ENCODE measurements at places on chromosomes 2 and 18.

DNA sequence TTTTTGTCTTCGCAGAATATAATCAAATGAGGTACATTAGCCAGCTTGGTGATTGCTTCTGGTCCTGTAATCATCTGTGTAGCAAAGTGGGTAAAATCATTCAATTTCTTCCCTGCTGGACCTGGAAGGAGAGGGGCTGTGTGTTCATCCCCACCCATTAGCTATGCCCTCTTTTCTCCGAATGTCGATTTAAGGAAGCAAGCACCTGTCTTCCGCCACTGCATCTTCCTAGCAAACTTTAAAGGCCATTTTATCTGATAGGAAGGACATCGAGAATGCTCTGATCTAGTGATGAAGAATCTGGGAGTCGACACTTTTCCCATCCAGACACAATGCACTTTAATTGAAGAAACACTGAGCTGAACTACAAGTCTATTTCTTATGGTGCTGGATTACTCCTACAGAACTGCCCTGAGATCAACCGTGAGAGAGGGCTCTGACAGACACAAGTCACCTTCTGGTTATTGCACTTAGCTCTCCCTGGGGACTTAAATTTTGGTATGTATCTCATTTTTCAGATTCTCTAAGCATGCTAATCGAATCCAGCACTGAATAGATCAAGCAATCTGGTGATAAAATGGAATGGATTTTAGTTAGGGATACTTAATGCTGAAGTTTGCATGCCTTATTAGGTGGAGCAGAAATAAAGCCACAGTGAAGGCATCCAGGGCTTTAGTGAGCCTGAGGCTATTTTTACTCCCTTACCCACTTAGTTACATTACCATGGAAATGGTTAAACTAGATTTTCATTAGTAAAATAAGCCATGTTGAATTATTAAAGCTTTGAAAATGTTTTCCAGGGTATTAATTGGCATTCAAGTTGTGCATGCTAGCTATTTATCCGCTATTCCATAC lies 1.3 kb downstream of the NYAP2 start:
- no peak for DNase-seq

DNA sequence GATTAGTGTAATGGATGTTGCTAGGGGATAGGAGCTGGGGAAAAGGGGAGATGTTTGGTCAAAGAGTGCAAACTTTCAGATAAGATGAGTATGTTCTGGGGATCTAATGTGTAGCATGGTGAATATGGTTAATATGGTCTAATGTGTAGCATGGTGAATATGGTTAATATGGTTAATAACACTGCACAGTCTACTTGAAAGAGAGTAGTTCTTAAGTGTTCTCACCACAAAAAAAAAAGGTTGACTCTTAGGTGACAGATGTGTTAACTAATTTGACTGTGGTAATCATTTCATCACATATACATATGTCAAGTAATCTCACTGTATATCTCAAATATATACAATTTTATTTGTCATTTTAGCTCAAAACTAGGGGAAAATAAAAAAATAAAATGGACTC lies 121.3 kb upstream of the CD226 start:
- DNase-seq: no peak

- no peak for DNase-seq
Observed at GRCh38 chr2:138003411-138003810, 39.1 kb downstream of the HNMT start.

DNA sequence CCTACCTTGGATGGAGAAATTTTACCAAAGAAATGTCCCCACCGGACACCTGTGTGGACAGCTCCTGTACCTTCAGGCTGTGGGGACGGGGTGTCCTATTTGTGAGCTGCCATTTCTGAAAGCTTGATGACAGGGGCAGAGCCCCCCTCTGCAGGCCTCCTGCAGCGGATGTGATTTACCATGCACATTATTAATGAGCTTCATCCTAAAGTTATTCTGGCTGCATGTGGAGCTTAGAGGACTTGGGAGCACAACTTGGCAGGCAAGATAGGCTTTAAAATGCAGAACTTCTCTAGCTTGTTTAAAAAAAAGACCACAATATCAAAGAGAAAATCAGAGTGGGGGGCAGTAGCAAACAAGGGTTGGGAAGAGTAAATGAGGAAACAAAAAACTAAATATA lies 350.0 kb upstream of the KLHL29 start:
- DNase-seq: no peak

DNA sequence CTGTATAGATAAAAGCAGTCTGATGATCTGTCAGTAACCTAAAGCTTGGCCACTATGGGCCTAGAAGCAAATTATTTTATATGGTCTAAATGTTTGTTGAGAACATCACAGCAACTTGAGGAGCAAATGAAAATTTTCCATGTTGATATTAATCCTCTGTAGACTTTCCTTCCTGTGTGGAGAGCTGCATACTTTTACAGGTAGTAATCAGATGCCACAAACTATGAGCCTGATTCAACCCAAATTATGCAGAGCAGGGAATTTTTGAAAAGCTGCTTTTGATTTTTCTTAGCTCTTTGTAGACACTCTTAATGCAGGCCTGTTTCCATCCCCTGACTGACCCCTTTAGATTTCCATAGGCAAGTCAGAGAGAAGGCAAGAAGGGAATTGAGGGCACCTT lies 17.3 kb downstream of the PAX3 start:
- DNase-seq: no peak

- DNase-seq: no peak
Observed at GRCh38 chr2:196266855-196267254, 95.5 kb upstream of the STK17B start.

DNA sequence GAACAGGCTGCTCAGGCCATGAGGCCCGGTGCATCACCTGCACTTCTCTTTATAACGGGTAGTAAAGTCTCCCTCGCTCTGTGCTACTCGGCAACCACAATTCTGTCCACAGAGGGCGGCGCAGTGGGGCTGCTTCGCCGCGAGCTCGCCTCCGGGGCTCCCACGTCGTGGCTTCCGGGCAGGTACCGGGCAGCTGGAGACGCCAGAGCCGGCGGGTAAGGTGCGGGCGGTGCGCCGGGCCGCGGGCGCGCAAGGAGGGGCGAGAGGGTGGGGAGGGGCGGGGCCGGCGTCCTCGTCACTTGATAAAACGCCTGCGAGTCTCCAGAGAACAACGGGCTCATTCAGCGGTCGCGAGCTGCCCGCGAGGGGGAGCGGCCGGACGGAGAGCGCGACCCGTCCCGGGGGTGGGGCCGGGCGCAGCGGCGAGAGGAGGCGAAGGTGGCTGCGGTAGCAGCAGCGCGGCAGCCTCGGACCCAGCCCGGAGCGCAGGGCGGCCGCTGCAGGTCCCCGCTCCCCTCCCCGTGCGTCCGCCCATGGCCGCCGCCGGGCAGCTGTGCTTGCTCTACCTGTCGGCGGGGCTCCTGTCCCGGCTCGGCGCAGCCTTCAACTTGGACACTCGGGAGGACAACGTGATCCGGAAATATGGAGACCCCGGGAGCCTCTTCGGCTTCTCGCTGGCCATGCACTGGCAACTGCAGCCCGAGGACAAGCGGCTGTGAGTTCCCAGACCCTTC lies at the start of gene ITGA6:
TSS of gene ITGA6 (plus strand) at position 331 of the 734 bp plus-strand sequence.
- peak; percentile 46 for DNase-seq

- no peak for DNase-seq
Observed at GRCh38 chr2:30710461-30710860, 96.8 kb downstream of the CAPN13 start.

- no peak for DNase-seq
Observed at GRCh38 chr2:31081492-31081891, 56.7 kb downstream of the GALNT14 start.

GRCh38 chr18:58288921-58289797 lies 245.1 kb downstream of the NEDD4L start:
- DNase-seq: no peak

DNA sequence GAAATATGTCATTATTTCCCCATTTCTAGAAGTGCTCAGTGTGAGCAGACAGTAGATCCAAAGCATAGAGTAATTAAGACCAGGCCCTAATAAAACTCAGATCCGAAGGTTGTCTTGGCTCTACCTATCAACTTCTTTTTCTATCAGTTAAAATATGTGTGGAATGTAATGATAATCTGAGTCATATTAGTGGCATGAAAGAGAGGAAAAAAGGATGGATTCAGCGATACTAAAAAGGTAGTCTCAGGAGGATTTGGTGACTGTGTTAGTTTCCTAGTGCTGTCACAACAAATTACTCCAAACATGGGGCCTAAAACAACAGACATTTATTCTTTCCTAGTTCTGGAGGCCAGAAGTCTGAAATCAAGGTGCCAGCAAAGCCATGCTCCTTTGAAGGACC lies 103.7 kb upstream of the NABP1 start:
- no peak for DNase-seq

DNA sequence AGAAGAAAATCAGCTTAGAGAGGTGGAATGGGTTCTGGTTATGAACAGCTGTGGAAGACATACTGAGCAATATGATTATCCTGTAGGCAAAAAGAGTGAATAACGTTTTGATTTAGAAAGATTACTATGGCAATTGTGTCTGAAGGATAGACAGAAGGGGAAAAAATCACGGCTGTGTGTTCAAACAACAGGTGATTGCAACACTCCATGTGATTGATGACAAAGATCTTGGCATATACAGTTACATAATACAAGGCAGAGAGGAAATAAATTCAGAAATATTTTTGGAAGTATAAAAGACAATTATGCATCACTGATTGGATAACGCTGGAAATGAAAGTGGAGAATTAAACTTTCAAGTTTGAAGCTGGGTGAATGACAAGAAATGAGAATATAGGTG lies 58.5 kb upstream of the KCNJ3 start:
- DNase-seq: no peak

GRCh38 chr2:241639385-241639784 lies 1.9 kb downstream of the ATG4B start:
- no peak for DNase-seq

DNA sequence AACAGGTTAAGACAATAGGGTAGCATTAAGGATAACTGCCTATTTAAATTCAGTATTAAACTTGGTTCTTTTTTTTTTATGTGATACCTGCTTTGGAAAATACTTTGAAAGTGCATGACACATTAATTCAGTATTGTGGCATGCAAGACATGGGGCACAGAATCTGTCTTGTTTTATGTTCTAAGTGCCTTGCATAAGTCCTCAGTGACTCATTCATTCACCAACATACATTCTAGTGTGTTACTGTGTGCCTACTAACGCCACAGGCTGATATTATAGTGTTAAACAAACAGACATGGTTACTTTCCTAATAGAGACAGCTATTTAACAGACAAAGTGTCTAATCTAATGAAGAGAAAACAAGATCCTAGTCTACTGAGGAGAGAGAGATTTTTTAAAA lies 91.7 kb downstream of the GCA start:
- no peak for DNase-seq

GRCh38 chr2:181393472-181393871 lies 63.7 kb upstream of the ITGA4 start:
- DNase-seq: no peak

DNA sequence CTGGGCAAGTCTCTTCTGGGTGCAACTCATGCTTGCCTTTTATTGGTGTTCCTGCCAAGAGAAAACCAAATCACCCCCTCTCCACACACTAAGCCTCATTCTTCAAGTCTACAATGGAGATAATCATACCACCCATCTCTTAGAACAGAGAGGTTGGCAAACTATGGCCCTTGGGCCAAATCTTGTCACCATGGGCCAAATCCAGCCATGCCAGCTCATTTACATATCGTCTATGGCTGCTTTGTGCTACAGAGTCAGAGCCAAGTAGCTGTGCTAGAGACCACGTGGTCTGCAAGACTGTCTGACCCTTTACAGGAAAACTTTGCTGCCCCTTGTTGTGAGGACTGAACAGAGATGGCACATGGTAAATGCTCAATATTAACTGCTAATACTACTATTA lies 270.3 kb upstream of the PARD3B start:
- DNase-seq: no peak

DNA sequence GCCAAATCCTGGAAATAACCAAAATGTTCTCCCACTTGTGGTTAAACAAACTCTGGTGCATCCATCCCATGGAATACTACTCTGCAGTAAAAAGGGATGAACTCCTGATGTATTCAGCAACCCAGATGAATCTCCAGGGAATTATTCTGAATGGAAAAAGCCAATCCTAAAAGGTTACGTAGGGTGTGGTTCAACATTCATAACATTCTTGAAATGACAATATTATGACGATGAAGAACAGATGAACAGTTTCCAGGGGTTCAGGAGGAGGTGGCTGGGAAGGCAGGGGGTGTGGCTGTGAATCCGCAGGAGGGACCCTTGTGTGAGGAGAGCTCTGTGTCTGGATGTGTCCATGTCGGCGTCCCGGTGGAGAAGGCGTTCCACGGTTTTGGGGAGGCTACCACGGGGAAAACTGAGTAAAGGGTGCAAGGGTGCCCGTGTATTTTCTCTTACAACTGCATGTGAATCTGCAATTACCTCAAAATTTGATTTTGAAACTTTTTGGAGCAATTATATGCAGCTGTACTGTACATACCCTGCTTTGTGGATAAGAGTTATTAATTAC lies 47.3 kb downstream of the KCNG2 start:
- no peak for DNase-seq

DNA sequence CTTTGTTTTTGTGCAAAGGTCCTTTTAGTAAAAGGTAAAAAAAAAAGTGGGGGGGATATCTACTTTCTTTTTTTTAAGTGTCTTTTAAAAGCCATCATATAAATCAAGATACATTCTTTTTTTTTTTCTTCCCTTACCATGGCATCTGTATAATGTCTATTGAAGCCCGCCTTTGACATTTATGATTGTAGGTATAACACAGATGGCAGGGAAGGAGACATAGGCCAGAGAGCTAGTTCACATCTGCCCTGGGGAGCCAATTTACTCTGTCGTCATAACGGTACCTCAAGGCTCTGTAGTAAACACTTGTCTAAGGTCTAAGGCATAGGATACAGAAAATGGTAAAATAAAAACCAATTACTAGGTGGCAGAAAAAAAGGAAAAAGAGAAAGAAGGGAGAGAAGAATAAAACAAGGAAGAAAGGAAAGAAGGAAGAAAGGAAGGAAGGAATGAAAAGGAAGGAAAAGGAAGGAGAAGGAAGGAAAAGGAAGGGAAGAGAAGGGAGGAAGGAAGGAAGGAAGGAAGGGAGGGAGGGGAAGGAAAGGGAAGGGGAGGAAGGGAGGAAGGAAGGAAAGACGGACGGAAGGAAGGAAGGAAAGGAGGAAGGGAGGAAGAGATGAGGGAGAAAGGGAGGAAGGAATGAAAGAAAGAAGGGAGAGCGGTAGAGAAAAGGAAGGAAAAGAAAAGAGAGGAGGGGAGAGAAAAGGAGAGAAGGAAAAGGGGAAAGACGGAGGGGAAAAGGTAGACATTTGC lies 343.5 kb downstream of the RBM43 start:
- no peak for DNase-seq

- no peak for DNase-seq
Observed at GRCh38 chr2:13335862-13336535, 619.3 kb downstream of the TRIB2 start.

GRCh38 chr2:12807907-12808810 lies 91.4 kb downstream of the TRIB2 start:
- DNase-seq: no peak

GRCh38 chr2:160201849-160202539 lies 1.9 kb upstream of the ITGB6 start:
- no peak for DNase-seq

GRCh38 chr2:209685963-209686362 lies 85.7 kb upstream of the UNC80 start:
- no peak for DNase-seq

GRCh38 chr2:135635212-135635835 lies 104.0 kb downstream of the R3HDM1 start:
- no peak for DNase-seq

All from stimulated activated CD8-positive, alpha-beta memory T cell treated with anti-CD3 and anti-CD28 coated beads, Interleukin-4, amount 100 ng/mL, for 1 hour (primary cell).